ENCODE measurements at places on chromosomes 16 and 17.
A peak's percentile ranks its signal among the peaks of the same experiment; 100 is the strongest.

DNA sequence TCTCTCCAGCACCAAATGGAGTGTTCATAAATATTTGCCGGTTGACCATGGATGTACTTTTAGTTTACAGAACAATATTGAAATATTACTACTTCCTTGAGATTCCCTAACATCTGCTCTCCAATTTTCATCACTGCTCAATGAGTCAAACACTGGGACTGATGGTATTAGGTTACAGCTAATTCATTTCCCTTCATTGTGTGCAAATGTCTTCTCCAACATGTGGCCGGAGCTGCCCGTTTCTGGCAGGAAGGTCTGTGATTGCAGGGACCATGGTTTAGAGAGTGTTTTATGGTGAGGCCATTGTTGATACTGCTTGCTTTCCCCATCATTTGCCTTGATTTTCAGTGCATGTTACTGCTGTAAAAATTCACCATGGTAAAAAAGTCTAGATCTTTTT lies 209.3 kb downstream of the HS3ST3B1 start:
- no peak for DNase-seq

DNA sequence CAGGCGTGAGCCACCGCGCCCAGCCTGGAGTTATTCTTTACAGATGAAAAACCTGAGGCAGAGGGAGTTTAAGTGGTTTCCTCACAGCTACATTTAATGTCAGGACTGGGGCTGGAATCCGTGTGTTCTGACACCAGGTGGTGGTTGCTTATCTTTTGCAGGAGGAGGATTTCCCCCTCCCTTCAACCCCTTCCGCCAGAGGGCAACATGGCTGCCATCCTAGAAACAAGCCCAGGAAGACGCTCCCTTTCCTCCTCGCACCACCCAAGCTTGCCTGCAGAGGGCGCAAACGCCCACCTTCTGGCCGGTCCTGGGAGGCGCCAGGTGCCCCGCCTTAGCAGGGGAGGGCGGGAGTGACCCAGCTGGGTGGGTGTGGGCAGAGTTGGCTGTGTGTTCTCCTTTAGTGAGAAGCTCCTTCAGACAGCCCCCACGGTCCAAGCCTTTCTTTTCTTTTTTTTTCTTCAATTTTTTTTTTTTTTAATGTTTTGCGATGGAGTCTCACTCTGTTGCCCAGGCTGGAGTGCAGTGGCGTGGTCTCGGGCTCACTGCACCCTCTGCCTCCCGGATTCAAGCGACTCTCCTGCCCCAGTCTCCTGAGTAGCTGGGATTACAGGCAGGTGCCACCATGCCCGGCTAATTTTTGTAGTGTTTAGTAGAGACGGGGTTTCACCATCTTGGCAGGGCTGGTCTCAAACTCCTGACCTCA lies 9.9 kb upstream of the RAP1GAP2 start:
- DNase-seq: peak; percentile 95

DNA sequence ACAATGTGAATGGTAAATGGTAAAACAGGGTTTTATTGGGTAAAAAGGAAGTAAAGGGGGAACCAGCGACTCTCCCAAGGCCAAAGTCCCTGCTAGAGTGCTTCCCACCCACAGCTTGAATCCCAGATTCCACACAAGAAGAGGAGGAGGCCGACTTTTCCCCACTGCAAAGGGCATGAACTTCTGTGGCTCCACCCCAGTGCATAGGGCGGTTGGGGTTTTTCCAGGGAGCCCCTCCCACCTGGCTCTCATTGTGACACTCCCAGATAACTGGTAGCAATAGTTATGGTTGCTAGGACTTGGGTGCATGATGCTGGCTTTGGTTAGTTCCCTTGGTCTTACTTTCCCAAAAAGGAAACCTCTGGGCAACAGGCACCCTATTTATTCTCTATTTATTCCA lies 666.0 kb upstream of the CA10 start:
- DNase-seq: no peak

DNA sequence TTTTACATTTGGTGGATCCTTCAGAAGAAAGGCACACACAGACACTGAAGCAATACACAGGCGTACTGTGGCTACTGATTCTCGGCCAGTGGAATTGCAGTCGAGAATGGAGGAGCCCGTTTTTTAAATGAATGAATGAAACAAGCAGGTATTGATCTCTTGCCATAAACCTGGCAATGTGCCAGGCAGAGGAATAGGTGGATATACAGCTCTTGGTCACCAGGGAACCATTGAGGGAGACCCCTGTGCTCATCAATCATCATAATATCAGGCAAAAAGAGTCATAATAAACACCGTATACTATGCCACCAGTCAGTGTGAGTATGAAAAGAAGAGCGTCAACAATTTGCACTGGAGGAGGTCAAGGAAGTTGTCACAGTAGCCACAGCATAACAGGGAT lies 140.3 kb upstream of the FOXF1 start:
- no peak for DNase-seq

DNA sequence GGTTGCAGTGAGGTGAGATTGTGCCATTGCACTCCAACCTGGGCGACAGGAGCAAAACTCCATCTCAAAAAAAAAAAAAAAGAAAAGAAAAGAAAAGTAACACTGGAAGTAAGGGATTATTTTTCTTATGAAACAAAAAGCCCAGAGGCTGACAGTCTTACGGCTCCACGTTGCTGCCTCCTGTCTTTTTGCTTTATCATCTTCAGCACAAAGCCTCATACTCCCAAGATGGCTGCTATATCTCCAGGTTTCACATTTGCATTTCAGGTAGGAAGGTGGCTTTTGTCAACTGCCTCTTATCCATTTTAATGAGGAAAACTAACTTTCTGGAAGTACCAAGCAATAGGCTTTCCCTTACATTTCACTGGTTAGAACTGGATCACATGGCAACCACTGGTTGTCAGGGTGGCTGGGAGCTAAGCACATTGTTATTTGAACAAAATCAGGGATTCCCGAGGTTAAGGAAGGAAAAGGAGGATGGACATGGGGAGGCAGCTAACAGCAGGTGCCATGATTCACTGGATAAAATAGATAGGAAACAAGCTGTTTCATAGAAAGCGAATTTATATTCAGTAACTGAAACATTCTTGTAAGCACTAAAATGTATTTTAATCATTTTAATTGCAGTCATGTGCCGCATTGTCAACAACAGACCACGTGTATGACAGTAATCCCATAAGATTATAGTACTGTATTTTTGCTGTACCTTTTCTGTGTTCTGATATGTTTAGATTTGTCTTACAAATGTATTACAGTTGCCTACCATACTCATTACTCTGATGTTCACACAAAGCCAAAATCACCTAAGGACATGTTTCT lies 58.6 kb downstream of the KSR1 start:
- no peak for DNase-seq

DNA sequence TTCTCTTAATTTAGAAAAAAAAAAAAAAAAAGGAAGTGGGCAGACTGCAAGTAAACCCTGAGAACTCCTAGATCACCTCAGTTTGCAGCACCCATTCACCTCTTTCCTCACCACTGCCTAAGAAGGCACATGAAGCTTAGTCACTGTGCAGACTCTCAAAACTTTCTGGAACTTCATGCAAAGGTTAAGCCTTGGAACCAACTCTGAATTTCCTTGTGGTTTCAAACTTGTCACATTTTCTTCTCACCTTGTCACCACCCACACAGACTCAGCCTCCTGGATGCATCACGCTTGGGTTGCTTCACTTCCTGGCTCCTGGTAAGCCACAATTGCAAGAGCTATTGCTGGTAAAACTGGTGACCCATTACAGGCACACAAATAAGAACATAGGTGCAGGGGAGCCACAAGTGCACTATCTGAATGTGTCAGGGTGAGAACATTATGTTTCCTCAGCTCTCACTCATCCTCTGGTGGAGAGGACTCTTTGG lies 15.0 kb upstream of the CPD start:
- DNase-seq: no peak

GRCh38 chr16:19979638-19980037 lies 94.1 kb downstream of the GPR139 start:
- no peak for DNase-seq

DNA sequence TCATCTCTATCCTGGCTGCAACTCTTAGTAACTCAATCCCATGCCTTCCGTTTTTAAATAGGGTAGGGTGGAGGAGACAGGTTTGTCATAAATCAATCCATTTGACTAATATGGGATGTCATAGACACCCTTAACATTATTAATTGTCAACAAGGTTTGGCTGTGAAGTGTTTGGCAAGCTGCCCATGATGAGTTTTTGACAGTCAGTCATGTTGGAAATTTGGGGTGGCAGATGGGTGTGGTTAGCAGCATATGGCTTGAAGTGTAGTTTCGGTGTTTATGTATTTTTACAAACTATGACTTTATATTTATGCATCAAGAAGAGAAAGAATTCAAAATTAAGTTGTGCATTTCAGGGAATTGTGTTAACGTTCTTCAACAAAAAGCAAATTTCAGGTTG lies 221.8 kb upstream of the CDH5 start:
- DNase-seq: no peak

GRCh38 chr16:54400261-54400660 lies 113.7 kb upstream of the IRX3 start:
- no peak for DNase-seq

DNA sequence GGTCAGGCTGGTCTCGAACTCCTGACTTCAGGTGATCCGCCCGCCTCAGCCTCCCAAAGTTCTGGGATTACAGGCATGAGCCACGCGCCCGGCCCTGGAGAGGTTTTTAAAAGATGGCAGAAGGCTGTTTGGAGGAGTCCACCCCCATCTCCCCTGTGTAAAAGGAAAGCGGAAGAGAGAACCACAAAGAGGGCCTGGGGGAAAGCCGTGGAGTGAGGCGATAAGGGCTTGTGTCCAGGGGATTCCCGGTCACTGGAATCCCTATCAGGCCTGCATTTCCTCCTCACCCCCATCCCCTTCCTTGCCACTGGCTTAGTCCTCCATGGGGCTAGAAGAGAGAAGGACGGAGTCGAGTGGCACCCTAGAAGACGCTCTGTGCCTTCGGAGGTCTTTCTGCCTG lies at the start of gene GP1BA:
Gene GP1BA (plus strand): TSS at position 315 of the 400 bp plus-strand sequence. CDS start 328 bp downstream, outside the sequence.
- DNase-seq: no peak

DNA sequence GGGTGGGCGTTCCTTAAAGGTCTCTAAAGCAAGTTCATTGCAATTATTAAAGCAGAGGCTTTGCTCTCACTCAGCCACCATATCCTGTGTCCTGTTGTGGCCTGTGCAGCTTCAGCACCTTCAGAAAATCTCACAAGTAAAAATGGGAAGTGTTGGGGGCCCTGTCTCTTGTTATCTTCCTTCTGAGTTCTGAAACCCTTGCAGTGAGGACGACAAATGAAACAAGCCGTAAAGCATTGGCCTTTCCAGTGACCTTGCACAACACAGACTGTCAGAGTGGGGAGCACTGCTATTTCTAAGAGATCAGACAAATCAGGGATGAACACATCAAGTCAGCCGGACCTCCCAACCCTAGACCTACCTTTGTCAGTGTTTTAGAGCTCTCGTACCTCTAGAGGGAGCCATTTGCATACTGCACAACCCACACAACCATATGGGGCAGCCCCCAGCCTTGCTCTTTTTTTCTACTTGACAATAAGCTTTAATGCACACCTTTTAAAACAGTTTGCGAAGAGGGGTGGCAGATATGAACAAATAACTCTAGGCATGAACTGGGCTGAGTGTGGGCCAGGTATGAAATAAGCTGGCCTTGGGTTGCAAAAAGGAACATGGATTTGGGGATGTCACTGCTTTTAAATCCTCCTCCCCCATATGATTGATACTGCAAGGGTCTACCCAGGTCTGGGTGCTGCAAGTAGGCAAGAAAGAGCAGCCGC lies 89.8 kb downstream of the KATNIP start:
- DNase-seq: peak; percentile 58

DNA sequence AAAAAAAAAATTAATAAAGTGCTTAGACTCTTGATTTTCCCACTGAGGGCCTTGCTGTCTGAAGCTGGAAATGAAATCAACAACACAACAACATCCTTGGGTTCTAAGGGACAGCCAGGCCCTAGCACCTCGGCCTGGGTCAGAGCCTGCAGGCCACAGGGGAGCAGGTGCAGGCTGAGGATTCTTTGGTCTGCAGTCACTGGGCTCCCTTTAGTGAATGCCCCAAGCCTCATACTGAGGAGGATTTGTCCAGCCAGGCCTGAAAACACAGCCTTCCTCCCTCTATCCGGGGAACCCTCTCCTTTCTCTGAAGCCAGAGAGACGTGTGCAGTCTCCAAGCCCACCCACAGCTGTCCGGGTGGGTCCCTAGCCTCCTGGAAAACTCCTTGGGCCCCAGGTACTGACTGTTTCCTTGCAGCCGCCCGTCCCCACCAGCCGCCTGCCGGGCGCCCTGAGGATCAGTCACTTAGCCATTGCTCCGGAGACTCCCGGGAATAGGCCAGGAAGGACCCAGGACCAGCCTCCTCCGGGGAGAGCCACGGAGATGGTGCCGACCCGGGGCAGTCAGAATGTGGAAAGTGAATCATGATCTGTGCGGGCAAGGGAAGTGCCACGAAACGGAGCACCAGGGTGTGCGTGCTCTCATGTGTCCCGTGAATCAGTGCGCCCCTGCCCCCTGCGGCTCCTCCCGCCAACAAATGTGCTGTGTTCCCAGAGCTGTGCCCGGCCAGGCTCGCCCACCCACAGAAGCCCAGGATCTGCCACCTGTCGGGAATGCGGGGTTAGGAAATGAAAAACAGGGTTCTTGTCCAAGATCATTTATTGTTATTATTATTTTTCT lies 91.0 kb downstream of the RTN4RL1 start:
- no peak for DNase-seq

- no peak for DNase-seq
Observed at GRCh38 chr16:19410435-19411171, 7.1 kb upstream of the TMC5 start.
